ELR (cell line): ENCODE measurements at places on chromosomes 1 and 21.

DNA sequence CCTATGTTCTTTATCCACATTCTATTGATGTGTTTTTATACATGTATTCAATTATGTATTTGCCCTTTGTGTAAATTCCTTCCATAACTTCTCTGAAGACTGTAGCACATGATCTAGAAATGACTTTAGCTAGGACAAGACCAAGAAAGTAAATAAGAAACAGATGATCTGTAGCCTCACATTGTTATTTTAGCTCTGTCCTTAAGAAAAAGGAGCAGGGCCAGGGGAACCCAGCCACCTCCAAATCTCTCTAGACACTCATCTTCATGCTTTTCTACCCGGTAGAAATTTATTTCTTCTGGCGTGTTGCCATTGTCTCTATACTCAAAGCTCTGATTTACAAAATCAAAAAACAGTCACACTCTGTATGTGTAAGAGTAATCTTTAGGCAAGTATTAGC lies 27.1 kb downstream of the CDC7 start:
- no peak for DNase-seq

DNA sequence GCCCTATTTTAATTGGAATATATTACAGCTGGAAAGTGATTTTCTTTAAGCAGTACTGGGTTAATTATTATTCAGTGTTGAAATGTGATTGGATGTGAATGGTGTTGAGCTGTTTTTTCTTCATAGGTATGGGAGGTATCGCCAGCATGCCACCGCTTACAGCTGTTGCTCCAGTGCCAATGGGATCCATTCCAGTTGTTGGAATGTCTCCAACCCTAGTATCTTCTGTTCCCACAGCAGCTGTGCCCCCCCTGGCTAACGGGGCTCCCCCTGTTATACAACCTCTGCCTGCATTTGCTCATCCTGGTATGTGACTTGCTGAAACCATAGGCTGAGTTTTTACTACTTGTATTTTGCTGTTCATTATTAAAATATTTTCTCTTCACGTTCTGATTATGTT lies 107.7 kb downstream of the ITSN1 start:
- DNase-seq, result no peak

DNA sequence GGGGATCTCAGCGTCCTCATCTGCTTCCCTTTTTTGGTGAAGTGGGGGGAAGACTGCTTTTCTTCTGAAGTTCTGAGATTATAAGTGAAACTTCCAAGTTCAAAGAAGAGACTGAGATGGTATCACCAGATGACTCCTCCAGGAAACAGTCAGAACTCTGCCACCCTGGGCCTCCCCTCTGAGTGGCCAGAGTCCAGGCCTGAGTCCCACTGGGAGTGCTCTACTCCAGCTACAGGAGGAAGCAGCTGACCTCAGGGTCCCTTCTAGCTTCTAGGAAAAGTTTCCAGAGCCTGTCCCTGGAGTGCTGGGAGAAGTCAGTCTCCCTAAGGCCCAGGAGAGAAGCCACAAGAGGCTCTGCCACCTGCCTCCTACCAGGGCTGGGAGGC lies 104.7 kb downstream of the CASZ1 start:
- DNase-seq, result peak; percentile 13

GRCh38 chr1:183374825-183375224 lies 43.4 kb downstream of the NMNAT2 start:
- DNase-seq, result no peak

GRCh38 chr1:20107796-20108195 lies 11.5 kb downstream of the PLA2G2D start:
- DNase-seq, result no peak

GRCh38 chr1:2554621-2555387 lies 1.4 kb upstream of the TNFRSF14 start:
- peak; percentile 30 for DNase-seq

- no peak for DNase-seq
Observed at GRCh38 chr1:243258731-243259130, 2.9 kb downstream of the SDCCAG8 start.

DNA sequence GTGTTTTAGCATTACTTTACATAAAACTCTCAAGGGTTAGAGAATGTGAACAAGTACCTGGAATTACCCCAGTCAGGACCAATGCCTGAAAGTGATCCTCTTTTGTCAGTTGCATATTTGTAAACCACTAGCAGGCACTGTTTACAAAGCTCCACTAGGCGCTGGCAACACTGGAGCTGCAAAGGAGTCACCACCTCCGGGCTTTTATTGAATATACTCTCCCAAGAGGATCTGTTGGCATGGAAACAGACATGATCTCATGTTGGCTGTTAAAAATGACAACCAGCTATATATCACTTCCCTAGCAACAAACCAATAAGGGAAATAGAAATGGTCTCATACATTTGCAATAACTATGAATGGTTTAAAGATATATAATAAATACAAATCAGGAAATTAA lies 116.0 kb downstream of the TTLL7 start:
- peak; percentile 61 for DNase-seq
